ENCODE measurements at places on chromosomes 4 and X.

DNA sequence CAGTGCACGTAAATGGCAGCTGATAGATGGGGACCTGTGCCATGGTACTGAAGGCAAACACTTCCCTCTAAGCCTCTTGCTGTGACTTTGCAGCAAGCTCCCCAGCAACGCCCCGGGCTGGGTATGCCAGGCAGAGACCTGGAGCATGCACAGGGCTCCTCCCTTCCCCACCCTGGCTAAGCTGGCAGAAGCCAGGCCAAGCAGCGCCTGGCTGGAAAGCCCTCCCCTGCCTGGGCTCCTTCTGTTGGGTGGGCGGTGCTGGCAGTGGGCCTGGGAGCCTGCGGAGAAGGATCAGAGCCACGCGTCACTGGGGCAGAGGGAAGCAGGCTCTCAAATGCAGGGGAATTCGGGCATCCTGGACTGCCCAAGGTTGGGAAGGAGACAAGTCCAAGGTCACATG lies 3.6 kb downstream of the ATP2B3 start:
- no peak for DNase-seq

DNA sequence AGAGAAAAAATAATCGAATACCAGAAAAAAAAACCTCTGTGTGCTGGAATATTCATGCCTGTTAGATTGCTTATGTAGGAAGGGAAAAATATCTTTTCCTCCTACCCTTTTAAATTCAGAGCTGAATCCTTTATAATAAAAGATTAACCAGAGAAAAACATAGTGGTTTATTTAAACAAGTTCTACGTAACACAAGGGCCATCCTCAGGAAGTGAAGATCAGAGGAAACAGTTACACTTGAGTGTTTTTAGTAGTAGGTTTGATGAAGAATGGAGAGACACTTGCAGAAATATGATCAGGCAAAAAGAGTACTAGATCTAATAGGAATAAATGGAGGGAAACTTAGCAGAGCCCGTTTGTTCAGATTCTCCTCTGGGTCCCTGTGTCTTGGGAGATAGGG lies 66.3 kb downstream of the TMEM156 start:
- DNase-seq = no peak

GRCh38 chr4:54959651-54960116 lies 165.7 kb downstream of the KDR start:
- DNase-seq = no peak

GRCh38 chr4:83369831-83370639 lies 35.4 kb upstream of the HPSE start:
- no peak for DNase-seq

GRCh38 chrX:154019633-154020528 lies at the start of gene IRAK1:
Gene IRAK1, minus strand, starts transcription at chrX:154019902. Its CDS starts 90 bp downstream, at chrX:154019812.
- DNase-seq = peak; percentile 61

DNA sequence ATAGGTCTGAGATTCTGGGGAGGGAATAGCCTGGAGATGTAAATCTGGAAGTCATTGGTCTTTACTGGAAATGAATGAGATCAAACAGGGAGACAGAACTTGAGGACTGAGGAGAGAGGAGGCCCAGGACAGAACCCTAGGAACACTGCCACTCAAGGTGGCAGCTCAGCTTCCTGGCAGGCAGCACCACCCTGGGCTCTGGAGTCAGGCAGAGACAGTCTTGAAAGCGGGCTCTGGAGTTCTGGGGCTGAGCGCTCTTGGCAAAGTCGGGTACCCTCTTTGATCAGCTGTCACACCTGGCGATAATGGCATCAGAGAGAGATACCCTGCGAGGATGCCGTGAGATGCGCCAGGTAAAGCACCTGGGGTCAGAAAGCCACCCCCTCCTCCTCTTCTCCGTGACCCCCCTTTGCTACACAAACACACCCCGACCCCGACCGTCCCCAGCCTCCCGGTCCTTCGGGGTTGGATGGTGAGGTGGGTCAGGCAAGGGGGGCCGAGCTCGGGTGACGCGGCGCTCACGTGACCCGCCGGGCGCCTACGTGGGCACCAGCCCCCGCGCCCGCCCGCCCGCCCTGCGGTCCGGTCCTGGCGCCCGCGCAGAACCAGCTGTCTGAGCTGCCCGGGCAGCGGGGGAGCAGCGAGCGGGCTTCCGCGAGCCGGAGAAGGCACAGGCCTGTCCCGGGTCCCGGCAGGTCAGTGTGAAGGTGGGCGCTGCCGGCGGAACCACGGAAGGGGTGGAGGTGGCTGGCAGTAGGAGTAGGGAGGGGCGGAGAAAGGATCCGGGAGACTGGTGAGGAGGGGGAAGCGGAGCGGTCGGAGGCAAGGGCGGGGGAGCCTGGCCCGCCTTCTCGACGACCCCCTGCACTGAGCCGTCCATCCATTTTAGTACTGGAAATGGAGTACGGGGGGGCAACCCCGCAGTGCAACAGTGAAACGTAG lies at the start of gene TCEAL3:
Gene TCEAL3 (plus strand): TSS at position 600 of the 942 bp plus-strand sequence. CDS start 1,102 bp downstream, outside the sequence.
- DNase-seq = no peak

- no peak for DNase-seq
These were observed 111.4 kb downstream of the TMEM164 start for GRCh38 chrX:110114260-110114776.
